ENCODE measurements at places on chromosomes 16 and 17.
A peak's percentile ranks its signal among the peaks of the same experiment; 100 is the strongest.

- no peak for DNase-seq
These were observed 14.0 kb downstream of the ABCC1 start for GRCh38 chr16:15963307-15963910.

DNA sequence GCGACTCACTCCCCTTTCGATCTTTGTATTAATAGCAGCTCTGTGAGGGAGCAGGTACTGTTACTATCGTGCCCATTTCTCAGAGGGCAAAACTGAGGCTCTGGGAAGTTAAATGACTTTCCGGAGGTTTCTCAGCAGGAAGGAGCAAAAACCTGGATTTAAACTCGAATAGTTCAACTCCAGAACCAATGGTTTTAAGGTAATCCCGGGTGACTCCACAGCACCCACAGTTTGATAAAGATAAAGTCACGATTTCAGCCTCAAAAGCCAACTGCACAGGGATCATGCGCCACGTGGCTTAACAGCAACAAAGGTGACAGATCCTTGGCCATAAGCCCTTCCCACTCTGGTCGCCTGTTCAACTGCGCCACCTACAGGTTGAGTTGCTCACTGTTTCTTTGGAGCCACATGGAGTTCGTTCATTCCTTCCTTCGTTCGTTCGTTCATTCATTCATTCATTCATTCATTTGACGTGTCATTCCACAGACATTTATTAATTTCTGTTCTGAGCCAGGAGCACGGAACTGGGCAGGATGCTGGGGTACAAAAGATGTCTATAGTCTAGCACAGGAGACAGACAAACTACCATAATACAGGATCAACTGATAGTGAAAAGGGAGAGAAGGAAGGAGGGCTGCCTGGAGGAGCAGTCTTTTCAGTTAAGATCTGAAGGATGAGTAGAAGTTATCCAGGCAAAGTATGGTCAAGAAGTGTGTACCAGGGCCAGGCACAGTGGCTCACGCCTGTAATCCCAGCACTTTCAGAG, 134.8 kb downstream of the HS3ST2 start:
- peak; percentile 33 for DNase-seq

DNA sequence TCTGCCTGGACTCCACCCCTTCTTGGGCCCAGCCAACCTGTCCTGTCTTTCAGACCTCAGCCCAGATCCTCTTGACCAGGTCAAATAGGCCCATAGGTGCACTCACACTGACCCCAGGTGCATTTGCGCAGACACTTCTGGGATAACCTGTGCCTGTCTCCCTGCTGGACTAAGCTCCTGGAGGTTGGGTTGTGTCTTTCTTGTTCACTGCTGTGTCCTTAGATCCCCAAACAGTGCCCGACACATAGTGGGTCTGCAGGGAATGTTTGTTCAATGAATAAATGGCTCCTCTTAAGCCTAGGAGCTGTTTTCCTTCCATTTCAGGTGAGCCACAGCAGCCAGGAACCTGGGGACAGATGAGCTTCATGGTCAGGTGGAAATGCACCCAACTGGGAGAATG, 48.9 kb downstream of the NLRP1 start:
- DNase-seq = no peak

- DNase-seq = no peak
These were observed 45.1 kb upstream of the IRF8 start for GRCh38 chr16:85853547-85854545.

DNA sequence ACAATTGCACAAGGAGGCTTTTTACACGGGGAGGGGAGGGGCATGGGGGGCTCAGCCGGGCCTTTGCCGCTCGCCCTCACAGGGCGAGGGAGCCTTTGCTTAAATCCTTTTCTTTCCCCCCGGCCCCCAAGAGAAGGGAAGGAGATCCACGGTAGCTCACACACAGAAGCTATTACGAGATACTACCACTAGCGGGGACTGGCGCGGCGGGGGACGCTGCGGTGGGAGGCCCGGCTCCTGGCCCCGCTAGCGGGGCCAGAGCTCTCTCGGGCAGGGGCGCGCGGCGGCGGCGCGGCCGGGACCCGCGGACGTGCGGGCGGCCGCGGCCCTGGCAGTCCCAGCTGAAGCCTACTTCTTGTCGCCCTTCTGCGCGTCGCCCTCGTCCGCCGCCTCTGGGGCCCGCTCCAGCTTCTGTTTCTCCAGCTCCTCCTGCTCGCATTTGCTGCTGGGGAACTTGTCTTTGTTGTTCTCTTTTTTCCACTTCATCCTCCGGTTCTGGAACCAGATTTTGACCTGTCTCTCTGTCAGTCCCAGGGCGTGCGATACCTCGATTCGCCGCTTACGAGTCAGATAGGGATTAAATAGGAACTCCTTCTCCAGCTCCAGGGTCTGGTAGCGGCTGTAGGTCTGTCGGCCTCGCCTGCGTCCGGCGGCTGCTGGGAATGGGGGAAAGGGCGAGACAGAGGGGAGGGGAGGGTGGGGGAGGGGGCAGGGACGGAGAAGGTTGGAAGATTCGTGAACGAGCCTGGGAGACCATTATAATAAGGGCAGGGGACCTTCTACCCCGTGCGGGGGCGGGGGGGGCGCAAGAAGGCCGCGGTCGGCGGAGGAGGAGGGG, 2.0 kb downstream of the HOXB8 start:
- no peak for DNase-seq

DNA sequence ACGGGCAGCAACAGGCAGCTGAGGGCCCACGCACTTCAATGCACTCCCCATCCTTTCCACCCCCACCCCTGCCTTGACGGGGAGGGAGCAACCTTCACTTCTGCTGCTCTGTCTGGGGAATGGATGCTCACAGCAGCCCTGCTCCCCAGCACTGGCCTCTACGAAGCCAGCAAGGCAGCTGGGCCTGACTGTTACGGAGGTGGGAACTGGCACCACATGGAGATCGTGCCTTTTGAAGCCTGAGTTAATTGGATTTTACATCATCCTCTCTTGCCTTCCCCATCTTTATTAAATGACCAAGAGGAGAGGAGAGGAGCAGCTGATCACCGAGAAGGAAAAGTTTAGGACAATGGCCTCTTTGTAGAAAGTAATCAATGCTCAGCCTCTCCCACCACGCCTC, 187.0 kb upstream of the RPL38 start:
- DNase-seq = no peak

DNA sequence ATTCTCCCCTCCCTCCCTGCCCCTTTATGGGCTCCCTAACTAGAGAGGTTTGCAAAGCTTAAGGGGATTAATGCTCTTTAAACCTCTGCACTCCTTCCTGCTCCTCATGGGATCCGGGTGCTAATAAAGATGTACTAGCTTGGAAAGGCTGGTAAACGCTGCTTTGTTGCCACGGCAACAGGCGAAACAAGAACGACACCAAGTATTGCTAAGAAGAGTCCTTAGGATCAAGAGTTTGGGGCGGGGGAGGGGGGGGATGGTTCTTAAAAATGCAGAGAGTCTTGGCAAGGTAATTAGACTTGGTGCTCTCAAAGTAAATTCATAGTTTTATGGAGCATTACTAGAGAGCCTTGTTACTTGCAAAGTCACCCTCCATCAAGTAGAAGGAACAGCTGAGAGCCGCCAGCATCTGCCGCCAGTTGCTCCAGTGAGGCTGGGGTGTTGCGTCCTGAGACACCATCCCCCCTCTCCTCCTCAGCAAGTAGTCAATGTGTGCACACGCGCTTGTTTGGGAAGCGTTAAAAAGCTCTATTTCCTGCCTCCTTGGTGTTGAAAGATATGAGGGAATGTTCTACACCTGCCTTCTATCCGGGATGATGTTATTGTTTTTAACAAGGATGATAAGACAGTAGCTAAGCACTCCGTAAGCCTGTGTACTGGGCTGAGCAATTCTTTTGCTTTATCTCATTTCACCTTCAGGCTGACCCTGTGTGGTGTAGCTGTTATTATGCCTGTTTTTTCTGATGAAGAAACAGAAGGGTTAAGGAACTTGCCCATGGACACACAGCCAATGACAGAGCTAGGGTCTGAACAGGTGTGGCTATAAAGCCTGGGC, 190.9 kb downstream of the CCDC182 start:
- no peak for DNase-seq

GRCh38 chr16:73092236-73092781, 44.4 kb upstream of the ZFHX3 start:
- DNase-seq = no peak

- no peak for DNase-seq
These were observed 35.0 kb downstream of the CFDP1 start for GRCh38 chr16:75398333-75398732.

DNA sequence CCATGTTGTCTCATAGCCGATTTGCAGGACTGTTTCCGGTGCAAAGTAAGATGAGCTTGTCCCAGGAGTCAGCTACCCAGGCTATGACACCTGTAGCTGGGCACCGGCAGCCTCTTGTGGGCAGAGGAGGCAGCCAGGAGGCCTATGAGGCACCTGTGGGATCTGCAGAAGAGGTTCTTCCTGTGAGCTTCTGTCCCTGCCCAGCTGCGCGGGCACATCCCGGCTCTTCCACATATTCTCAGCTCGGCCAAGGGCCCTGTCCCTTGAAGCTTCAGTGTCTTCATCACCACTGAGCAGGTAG, 21.3 kb upstream of the CAPN15 start:
- no peak for DNase-seq

GRCh38 chr17:2792366-2793169, 3.7 kb upstream of the RAP1GAP2 start:
- DNase-seq = no peak

- no peak for DNase-seq
These were observed 16.2 kb downstream of the MLYCD start for GRCh38 chr16:83915081-83915480.

DNA sequence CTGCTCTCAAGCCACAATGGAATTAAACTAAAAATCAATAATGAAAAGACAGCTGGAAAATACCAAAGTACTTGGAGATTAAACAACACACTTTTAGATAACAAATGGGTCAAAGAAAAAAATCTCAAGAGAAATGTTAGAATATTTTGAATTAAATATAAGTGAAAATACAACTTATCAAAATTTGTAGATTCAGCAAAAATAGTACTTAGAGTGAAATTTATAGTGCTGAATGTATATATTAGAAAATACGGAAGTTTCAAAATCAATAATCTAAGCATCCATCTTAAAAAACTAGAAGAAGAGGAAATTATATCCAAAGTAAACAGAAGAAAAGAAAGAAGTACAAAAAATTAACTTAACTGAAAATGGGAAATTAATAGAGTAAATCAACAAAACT, 179.2 kb upstream of the CDH11 start:
- no peak for DNase-seq

DNA sequence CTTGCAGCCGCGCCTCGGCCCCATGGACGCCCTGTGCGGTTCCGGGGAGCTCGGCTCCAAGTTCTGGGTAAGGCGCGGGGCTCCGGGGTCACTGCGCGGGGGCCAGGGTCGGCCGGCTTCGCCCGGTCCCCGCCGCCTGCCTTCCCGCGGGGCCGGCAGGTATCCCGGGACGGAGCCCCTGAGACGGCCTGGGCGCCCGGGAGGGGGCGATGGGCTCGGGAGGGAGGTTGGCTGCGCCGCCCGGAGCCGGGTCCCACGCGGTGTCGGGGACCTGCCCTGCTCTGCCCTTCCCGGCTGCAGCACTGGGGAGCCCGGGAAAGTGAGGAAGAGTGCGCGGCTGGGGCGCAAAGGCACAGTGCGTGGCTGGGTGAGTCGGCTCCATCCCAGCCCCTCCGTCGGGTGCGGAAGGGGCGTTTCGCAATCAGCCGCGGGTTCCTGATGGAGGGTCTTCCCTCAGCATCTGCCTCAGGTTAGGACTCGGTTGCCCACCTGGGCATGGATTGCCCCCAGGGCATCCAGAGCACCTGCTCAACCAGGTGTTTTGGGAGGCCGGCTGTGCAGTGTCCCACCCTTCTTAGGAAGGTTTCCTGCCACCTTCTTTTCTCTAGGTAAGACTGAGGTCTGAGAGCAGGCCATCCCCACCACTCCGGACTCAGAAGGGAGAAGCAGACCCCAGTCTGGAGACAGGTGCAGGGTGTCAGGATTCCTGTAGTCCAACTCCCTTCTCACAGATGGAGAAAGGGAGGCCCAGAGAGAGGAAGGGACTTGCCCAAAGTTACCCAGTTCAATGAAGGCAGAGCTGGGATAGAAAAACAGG, 442 bp downstream of the ABCC3 start:
- DNase-seq = no peak

DNA sequence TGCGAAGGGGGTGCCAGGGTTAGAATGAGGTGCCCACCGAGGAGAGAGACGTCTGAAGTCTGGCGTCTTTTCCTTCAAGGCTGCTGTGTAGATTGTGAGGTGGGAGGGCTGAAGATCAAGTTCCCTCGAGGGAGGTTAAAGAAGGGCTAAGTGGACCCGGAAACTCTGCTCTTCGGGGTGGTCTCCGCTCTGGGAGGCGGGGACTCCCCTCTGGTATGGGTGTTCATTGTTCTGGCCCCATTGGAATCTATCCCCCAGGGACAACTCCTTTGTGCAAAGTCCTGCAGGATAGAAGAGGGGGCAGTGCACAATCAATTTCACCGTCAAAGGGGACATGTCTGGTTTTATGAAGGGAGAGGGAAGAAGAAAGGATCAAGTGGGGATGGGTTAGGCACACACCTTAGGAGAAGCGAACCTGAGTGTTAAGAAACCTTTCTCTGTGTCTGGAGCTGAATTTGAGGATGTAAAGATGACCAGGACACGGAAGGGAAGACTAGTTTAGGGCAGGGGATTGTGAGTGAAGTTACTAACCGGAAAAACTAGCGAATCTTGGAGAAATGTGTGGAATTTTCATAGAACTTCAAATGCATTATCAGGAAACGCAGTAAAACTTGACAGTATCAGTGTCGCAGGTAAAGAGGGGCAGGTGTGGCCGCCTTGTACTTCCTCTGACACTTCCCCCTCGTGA, 809 bp upstream of the RAB34 start:
- no peak for DNase-seq

- no peak for DNase-seq
These were observed 29.1 kb upstream of the IRX5 start for GRCh38 chr16:54901606-54902005.

DNA sequence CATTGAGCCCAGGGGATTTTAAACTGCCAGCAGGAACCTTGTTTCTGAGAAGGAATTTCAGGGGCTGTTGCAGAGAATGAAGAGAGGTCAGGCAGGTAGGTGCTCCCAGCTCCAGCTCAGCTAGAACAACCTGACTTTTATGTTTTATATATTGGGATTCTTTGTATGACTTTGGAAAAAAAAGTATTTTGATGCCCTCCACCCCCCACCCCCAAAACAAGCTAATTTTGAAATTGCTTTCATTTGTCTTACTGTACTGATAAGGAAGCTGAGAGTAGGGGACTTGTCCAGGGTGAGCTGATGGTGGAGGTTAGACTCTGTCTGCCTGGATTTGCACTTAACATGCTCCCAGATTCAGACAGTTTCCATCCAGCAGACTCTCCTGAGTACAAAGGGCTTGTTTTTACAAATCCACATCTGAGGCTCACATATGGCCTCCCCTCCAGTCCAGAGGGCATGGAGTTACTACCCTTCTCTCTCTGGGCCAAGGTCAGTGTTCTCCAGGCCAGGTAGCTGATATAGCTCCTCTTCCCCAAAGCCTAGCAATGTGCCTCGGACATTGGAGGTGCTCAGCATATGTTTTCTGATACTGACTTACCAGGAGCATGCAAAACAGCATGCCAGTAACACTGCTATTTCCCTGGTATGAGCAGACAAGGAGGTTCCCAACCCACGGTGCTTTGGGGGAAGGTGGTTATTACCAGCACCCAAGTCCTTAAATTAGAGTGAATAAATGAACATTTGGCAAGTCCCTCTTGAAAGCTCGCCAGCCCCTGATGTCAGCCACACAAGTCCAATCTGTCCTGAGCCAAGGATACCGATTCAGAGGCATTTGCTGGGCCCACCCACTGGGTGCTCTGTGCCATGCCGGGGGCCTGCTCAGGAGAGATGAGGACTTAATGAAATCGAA, 11.3 kb downstream of the STX1B start:
- peak; percentile 25 for DNase-seq
